ENCODE measurements at places on chromosomes 11 and 22.

DNA sequence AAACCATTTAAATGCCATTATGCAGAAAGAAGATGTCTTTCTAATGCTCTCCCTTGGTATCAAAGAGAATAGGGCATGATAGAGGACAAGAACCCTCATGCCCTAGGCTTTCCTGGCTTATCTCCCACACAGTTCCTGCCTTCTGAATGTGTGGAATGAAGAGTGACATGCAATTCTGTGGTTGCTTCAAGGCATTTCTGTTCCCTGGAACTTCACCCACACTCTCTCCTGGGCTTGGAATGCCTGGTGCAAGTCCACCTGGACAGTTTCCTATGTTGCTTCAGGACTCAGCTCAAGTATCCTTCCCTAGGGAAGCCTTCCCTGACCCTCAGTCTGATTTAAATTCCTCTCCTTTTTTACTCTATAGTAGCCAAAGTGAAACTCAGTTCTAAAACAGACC is 53.8 kb upstream of the DRD2 start:
- DNase-seq, result no peak

DNA sequence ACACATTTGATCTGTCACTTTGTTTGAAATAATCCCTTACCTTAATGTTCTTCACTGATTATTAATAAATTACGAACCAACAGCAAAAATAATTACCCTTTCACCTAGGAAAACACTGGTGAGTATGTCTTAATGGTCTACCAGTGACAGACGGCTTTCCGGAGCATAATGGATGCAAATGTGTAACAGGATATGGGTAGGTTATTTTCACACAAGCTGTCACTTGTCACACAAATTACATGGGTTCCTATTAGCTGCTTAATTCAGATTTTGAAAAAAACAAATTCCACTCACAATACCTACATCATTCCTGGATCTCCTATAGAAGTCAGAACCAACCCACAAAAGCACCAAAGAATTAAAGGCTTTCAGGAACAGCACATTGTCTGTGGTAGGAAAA is 127.9 kb downstream of the WT1 start:
- DNase-seq, result no peak

GRCh38 chr11:8232849-8233606 is 30.6 kb downstream of the LMO1 start:
- DNase-seq, result no peak

- peak; percentile 24 for DNase-seq
These were observed 1.9 kb upstream of the SMTN start for GRCh38 chr22:31079095-31079642.

DNA sequence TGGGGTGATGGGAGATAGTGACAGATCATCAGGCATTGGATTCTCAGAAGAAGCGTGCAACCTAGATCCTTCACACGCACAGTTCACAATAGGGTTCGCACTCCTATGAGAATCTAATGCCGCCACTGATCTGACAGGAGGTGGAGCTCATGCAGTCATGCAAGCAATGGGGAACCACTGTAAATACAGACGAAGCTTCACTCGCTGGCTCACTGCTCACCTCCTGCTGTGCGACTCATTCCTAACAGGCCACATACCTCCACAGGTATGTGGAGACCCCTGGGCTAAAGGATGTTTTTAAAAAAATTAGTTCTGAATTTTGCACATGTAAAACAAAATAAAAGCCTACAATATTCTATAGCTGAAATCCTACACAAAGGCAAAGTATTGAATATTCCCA is 20.5 kb upstream of the TEAD1 start:
- DNase-seq, result no peak

GRCh38 chr11:102600666-102601065 is 24.5 kb downstream of the MMP20 start:
- DNase-seq, result no peak

GRCh38 chr22:42194953-42195352 is 64.3 kb upstream of the CYP2D6 start:
- no peak for DNase-seq

DNA sequence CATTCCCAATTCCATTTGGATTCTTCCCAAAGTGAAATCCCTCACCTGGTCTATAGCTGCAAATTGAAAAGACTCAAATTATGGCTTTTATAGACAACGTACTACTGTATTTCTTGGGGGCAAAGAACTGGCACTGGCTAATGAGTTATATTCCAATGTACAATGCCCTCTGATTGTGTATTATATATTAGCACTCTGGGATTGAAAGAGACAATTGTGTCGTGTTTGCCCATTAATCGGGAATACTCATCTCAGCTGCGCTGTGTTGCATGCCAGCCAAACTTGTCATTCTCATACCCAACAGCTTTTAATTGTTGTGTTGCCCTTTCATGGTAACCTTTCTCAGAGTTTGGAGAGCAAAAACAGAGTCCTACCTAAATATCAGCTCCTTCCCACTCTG is 55.0 kb upstream of the ZBTB44 start:
- no peak for DNase-seq

GRCh38 chr11:85848006-85848405 is 7.2 kb upstream of the CCDC83 start:
- no peak for DNase-seq

GRCh38 chr11:117704395-117705100 is 92.5 kb downstream of the DSCAML1 start:
- no peak for DNase-seq

DNA sequence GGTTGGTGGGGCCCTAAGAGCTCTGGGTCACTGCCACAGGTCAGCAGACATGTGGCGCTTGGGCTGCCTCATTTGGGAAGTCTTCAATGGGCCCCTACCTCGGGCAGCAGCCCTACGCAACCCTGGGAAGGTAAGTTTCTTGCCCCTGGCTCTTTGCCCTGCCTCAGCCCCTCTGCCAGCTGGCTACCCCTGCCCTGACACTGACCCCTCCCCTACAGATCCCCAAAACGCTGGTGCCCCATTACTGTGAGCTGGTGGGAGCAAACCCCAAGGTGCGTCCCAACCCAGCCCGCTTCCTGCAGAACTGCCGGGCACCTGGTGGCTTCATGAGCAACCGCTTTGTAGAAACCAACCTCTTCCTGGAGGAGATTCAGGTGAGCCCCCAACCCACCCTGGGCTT is 1.9 kb downstream of the SCYL1 start:
- DNase-seq, result peak; percentile 69

- DNase-seq, result no peak
These were observed 17.7 kb downstream of the ELFN2 start for GRCh38 chr22:37409459-37410050.

DNA sequence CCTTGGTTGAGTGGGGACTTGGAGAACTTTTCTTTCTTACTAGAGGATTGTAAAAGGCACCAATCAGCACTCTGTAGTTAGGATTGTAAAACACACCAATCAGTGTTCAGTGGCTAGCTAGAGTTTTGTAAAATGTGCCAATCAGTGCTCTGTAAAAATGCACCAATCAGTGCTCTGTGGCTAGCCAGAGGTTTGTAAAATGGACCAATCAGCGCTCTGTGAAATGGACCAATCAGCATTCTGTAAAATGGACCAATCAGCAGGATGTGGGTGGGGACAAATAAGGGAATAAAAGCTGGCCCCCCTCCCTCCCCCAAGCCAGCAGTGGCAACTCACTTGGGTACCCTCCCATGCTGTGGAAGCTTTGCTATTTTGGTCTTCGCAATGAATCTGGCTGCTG is 5.5 kb upstream of the DRG1 start:
- DNase-seq, result no peak

DNA sequence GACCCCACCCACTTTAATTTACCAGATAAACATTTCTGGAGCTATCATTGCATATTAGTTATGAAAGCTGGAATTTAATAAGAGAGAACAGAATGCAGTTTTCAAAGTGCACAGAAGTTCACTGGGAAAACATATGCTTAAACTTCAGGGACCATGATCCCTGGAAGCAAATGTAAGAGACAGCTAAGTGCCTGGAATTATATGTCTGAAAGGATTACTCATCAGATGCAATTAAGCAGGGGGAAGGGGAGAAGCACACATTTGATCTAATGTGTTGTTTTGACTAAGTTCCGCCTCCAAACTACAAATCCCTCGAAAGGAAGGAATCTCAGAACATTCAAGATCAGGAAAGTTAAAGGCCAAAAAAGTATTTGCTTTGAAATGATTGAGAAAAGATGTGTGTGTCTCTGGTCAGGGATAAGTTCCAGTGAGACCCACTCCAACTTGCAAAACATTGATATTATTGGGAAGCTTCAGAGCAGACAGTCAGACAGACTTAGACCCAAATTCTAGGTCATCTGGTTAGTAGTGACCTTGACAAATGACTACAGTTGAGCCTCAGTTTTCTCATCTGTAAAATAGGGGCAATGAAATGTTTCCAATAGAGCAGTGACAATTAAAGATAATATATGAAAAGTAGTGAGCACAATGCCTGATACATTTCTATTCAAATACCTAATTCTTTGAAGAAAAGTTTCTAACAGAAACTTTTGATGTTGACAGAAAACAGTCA is 147.6 kb downstream of the ME3 start:
- DNase-seq, result no peak

DNA sequence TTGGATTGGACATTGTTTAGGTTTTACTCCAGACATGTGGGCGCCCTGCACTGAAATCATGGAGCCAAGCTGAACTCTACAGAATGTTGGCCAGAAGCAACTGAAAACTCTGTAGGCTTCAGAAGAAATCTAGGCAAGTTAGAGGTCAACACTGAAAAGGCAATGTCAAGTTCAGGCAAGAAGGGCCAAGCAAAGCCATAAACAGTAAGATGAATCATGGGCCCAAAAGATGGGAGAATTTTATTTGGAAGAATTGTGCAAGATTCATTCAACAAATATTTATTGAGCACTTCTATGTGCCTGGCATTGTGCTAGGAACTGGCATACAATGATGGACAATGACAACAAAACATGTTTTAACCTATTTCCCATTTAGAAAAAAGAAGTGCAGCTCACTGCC is 10.9 kb downstream of the HOATZ start:
- no peak for DNase-seq

DNA sequence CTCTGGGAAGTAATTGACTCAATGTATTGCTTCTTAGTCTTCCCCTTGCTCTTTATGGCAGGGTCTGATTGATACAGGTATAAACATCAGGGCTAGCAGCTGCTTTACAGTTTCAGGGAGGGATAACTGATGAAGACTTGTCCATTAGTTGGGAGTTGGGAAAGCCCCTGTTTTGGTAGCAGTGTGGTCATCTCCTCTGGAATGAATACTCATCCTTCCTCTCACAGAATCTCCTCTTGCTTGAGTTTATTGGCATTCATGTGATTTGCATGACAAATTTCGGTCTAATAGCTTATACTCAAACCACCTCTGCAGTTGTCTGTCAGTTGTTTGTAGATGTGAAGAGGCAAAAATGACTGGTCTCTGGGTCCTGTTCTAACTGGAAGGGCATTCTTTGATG is 79.7 kb downstream of the FAT3 start:
- no peak for DNase-seq

GRCh38 chr11:101215069-101215468 is 85.5 kb upstream of the PGR start:
- DNase-seq, result no peak

DNA sequence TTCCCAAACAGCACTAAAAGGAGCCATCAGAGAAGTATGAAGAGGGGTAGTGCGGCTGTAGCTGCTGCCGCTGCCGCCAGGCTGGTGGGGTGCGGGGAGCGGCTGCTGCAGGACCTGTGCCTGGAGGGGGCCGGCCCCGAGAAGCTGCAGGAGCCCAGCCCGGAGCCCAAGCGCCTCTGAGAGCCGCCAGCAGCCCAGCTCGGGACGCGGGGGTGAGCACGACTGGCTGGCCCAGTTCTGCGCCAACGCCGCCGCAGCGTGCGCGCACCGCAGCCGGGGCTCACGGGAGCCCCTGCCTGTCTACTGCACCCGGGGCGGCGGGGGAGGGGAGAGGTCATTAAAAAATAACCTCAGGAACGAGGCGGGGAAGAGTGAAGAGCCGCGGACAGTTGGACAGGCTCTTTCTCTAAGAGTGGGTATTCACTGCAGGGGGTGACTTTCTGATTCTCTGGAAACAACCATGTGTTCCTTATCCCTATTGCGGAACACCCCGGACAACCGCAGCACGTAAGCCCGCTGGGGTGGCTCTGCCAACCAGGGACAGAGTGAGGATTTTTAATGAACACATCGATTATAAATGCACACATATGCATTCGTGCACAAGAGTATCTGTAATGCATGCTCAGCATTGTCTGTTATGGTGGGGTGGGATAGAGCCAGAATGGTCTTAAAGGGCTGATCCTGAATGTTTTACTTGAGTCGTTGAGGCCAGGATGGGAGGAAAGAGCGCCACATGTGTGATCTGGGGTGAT is 453 bp downstream of the GAS2 start:
- peak; percentile 73 for DNase-seq

DNA sequence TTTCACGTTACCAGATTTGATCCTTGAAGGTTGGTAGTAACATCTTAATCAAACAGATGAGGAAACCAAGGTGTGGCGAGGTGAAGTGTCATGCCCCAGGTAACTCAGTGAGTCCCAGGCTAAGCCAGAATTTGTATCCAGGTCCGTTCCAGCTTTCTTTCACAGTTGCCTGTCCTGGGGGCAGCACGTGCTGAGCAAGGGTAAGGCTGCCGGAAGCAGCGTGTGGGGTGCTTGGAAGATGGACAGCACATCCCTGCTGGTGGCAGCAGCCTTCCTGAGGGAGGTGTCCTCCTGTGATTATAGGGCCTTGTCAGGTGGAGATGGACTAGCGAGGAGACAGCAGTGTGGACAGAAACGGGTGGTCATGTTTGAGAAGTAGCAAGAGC is 50.9 kb downstream of the TRIOBP start:
- DNase-seq, result no peak

DNA sequence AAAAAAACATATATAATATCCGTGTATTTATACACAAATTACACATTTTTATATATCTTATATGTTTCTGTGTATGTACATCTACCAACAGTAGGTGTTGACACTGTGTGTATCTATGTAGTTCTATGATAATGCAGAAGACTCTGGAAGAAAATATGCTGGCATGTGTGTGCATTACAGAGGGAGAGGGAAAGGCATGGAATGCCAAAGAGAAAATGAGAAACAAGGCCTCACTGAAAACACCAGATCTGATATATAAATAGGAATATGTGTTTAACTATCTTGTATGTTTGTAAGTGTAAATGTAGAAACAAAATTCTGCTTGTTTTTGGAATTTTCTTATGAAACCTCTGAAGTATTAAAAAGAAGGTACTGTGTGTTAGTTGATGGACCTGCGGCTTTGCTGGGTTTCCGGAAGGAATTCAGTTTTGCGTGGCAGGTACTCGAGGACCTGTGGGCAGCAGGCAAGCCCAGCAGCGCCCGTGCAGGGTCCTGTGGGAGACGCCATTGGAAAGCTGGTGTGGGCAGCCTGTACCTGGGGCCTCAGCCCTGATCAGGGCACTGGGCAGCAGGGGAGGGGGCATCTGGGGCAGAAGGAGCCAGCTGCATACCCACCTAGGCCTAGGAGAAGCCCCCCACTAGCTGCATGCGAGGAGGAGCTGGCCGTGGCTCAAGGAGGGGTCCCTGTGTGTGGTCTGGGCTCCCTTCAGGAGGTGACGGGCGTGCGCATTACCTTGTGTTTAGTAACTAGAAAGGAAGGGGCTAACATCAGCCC is 7.6 kb upstream of the TRMU start:
- DNase-seq, result no peak

DNA sequence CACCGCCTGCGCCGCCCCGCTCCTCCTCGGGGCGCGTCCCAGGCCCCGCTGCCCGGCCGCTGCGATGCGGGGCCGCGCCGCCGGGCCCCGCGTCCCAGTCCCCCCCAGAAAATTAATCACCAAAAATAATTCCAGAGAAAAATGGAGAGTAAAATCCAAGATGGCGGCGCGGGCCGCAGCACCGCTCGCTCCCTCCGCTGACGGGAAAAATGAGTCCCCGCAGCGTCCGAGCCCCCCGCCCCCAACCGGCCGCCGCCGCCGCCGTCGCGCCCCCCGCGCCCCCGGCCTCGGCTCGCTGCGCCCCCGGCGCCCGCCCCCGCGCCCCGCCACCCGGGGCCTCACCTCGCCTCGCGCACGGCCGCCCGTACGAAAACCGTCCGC is at the start of gene KMT5B:
Gene KMT5B, minus strand, starts transcription at position 162 of the 381 bp plus-strand sequence. CDS start 23,220 bp downstream, outside the sequence.
- no peak for DNase-seq

- DNase-seq, result no peak
These were observed 30.4 kb upstream of the CKAP5 start for GRCh38 chr11:46876471-46876870.

Measured in kidney (tissue), 22 donors.